ENCODE measurements at places on chromosomes 3 and 15. TPM values are rescaled to one million over a fixed set of nuclear protein-coding genes. Genes with fewer than 3 reads are reported as not detected.

DNA sequence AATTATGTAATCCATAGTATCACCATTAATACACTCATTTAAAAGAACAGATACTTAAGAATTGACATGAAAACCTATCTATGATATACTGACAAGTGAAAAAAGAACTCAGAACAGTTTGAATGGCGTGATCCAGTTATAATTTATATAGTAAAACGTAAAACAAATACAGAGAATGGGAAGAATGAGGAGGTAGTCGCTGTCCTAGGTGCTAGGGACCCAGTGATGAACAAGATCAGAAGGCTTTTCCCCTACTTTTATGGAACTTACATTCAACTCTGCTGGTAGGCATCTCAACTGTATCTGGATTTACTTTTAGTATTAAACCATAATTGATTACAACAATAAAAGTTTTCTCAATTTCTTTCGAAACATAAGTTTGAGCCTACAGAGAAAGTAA lies 31.8 kb downstream of the GSK3B start:
- H3K4me1 ChIP-seq, result no peaks in the 10 kb centered on the region
- no peaks in the 10 kb centered on the region for H3K36me3 ChIP-seq
- DNase-seq, result no peak
- H3K27me3 ChIP-seq, result no peaks in the 10 kb centered on the region
- no peak overlapping the region for H3K4me3 ChIP-seq
- H3K27ac ChIP-seq, result no peak overlapping the region

- DNase-seq, result no peak
- no peaks in the 10 kb centered on the region for H3K27me3 ChIP-seq
- no peaks in the 10 kb centered on the region for H3K4me1 ChIP-seq
- no peak overlapping the region for H3K4me3 ChIP-seq
- no peaks in the 10 kb centered on the region for H3K36me3 ChIP-seq
These were observed 45.9 kb downstream of the POLR2M start for GRCh38 chr15:57752436-57752835.

DNA sequence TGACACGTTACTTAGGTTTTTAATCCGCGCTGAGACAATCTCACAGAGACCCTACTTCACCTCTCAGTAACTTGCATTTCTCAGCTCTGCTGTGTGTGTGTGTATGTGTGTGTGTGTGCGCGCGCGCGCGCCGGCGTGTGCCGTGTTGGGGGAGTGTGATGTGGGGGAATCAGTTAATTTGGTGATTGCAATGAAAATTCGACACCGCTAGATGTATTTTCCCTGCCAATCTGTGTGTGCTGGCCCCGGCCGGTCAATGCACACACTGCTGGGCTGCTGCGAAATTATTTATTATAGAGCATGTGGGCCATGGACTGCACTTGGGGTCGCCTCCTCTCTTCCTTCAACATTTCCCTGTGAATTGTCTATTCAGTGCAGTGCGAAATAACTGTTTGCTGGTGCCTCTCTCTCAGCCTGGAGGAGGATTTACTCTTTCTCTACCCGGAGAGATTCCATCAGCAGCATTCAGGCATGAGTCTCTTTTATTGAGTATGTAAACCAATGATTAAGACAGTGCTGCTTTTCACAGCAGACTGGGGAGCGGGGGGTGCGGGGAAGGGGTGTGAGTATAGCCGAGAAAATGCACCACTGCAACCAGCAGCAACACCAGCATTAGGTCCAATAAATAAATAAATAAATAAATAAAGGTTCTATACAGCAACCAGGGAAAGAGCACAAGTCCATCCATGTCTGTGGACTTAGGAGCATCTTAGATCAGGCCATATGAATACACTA lies 2.9 kb downstream of the CADM2 start:
- no peaks in the 10 kb centered on the region for H3K36me3 ChIP-seq
- DNase-seq, result no peak
- no peak overlapping the region for H3K27ac ChIP-seq
- no peak overlapping the region for H3K4me3 ChIP-seq

- no peak overlapping the region for H3K4me3 ChIP-seq
- DNase-seq, result no peak
- H3K27me3 ChIP-seq, result no peaks in the 10 kb centered on the region
- H3K36me3 ChIP-seq, result no peaks in the 10 kb centered on the region
These were observed 25.6 kb downstream of the APBA2 start for GRCh38 chr15:28911310-28911931.

GRCh38 chr3:132394320-132394719 lies 23.0 kb upstream of the DNAJC13 start:
- H3K4me1 ChIP-seq, result no peaks in the 10 kb centered on the region
- H3K36me3 ChIP-seq, result no peaks in the 10 kb centered on the region
- no peak overlapping the region for H3K4me3 ChIP-seq
- no peaks in the 10 kb centered on the region for H3K27me3 ChIP-seq

The MED12L gene
- total RNA-seq, result 21.5 TPM

- peak; percentile 63 for DNase-seq
- peak overlapping the region; percentile 90 for H3K27ac ChIP-seq
- no peak overlapping the region for H3K4me3 ChIP-seq
These were observed 38.5 kb upstream of the LIPC start for GRCh38 chr15:58393241-58393662.

- H3K36me3 ChIP-seq, result peaks cover 5% of the 10 kb centered on the region
- no peak overlapping the region for H3K4me3 ChIP-seq
- no peak for DNase-seq
These were observed 7.3 kb upstream of the GHRL start for GRCh38 chr3:10300087-10300486.

- no peaks in the 10 kb centered on the region for H3K27me3 ChIP-seq
- H3K36me3 ChIP-seq, result no peaks in the 10 kb centered on the region
- DNase-seq, result no peak
These were observed 166.4 kb upstream of the TLE3 start for GRCh38 chr15:70264014-70264582.

DNA sequence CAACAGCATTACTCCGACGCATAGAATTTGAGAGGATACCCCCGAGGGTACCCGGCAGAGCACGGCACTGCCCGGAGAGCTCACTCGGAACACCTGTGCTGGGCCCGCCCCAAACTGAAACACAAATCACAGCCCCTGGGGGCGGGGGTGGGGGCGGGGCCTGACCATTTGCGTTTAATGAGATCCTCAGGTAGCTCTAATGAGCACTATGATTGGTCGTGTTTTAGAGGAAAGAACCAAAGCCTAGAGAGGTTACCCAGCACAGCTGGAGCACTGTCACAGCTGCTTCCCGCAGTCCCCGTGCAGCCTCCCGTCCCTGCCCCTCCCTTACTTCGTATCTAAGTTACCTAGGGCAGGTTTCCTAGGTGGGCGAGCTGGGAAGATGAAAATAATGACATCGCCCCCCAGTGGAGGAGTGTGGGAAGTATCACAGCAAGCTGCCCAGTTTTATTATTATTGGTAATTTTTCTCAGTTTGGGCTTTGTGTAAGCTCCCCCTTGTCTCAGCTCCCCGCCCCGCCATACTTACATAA lies 187.1 kb downstream of the PDE8A start:
- H3K4me3 ChIP-seq, result peak overlapping the region; percentile 20
- H3K27me3 ChIP-seq, result no peaks in the 10 kb centered on the region
- no peak overlapping the region for H3K27ac ChIP-seq
- DNase-seq, result peak; percentile 39
- H3K36me3 ChIP-seq, result no peaks in the 10 kb centered on the region
- 0 out of 2 replicates have a peak, but pooled peaks cover 4% of the 10 kb centered on the region for H3K4me1 ChIP-seq

DNA sequence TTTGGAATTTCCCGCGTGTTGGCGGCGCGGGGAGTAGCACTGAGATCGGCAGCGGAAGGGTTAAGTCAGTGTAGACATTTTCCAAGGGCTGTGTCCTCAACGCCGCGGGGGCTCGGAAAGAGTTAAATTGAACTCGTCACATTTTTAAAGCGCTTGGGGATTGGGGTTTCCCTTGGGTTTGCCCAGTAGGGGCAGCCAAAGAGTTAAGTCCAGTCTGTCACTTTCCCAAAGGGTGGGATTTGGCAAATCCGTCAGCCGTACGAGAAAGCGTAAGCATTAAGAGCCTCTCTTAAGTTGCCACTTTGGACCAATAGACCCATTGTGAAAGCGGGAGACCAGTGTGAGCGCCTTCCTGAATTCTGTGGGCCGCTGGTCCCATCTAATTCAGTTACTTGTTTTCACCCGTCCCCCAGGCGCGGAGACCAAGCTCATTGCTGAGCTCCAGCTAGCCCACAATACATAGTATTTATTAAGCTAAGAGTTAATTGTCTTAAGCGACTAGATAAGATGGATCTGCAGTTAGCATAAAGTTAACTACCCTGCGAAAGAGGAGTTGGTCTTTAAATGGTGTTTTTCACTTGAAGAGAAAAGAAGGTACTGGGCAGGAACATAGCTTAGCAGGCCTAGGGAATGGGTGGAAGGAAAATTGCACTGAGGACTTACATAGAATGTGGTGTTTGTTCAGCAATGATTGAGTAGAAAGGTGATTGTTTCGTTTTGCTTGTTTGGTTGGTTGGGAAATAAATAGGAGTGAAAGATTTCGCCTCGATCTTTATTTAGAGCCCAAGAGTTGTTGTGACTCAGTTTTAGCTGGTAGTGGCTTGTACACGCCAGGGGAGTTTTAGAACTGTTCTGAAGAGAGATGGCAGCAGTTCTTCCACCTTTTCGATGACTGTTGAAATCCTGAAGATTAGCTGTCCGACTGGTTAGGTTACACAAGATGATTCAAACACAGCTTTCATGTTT lies 932 bp downstream of the ARL8B start:
- peak; percentile 50 for DNase-seq

- H3K27ac ChIP-seq, result peak overlapping the region; percentile 77
- peak overlapping the region; percentile 15 for H3K4me3 ChIP-seq
- H3K27me3 ChIP-seq, result no peaks in the 10 kb centered on the region
- 0 out of 2 replicates have a peak, but pooled peaks cover 5% of the 10 kb centered on the region for H3K36me3 ChIP-seq
- peak; percentile 87 for DNase-seq
- peaks cover 85% of the 10 kb centered on the region for H3K4me1 ChIP-seq
These were observed 5.5 kb downstream of the BMF start for GRCh38 chr15:40102897-40103858.

GRCh38 chr3:76820481-76820880 lies 219.4 kb upstream of the ROBO2 start:
- H3K27ac ChIP-seq, result no peak overlapping the region
- H3K4me3 ChIP-seq, result no peak overlapping the region
- no peaks in the 10 kb centered on the region for H3K36me3 ChIP-seq

DNA sequence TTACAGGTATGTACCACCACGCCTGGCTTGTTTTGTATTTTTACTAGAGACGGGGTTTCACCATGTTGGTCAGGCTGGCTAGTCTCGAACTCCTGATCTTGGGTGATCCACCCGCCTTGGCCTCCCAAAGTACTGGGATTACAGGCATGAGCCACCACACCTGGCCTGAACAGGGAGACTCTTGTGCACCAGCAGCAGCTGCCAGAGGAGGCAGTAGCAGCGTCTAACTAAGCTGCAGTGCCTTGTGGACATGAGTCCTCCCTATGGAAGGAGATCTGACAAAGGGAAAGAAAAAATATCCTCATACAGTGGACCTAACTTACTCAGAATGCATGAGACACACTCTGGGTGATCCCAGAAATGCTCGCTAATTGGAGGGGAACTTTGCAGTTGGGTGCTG lies 36.8 kb upstream of the NEO1 start:
- H3K4me1 ChIP-seq, result no peaks in the 10 kb centered on the region
- DNase-seq, result no peak
- no peaks in the 10 kb centered on the region for H3K27me3 ChIP-seq
- H3K36me3 ChIP-seq, result no peaks in the 10 kb centered on the region

DNA sequence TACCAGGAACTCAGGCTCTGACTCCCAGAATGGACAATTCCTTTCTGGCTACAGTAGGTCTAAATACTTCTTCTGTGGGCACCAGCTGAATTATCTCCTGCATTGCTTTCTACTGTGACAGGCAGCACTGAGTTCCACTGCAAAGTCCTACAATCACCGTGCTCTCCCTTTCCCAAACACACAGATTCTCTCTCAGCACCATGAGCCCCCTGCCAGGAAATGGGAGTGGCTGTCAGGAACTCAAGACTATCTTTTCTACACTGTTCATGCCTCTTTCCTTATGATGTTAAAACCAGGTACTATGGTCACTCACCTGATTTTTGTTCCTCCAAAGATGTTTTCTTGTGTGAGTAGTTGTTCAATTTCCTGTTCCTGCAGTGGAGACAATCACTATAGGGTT lies 383.4 kb downstream of the EPHA6 start:
- no peaks in the 10 kb centered on the region for H3K36me3 ChIP-seq
- H3K27me3 ChIP-seq, result no peaks in the 10 kb centered on the region
- no peaks in the 10 kb centered on the region for H3K4me1 ChIP-seq
- H3K4me3 ChIP-seq, result no peak overlapping the region
- no peak overlapping the region for H3K27ac ChIP-seq
- DNase-seq, result no peak

The EXOSC7 gene
- total RNA-seq, result 73.8 TPM

DNA sequence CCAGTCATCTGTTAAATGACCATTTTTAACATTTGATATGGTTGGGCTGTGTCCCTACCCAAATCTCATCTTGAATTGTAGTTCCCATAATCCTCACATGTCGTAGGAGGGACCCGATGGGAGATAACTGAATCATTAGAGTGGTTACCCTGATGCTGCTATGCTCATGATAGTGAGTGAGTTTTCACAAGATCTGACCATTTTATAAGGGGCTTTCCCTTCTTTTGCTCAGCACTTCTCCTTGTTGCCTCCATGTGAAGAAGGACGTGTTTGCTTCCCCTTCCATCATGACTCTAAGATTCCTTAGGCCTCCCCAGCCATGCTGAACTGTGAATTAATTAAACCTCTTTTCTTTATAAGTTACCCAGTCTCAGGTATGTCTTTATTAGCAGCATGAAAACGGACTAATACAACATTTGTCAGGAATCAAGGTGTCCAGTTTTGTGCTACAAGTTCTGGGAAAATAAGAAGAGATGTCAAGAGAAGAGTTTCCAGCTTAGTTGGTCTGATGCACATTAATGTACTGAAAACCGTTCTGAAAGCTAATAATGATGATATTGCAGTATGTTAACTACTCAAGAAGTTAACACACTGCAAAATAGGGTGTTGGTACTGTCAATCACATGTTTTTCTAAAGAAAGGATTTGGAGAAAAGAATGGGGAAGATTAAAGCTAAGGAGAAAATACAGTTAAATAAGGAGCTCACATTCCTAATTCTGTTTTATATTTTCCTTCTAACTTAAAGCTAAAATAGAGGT lies 67.9 kb downstream of the ATP8B4 start:
- H3K36me3 ChIP-seq, result no peaks in the 10 kb centered on the region
- no peak for DNase-seq
- no peak overlapping the region for H3K4me3 ChIP-seq
- H3K27ac ChIP-seq, result no peak overlapping the region
- H3K27me3 ChIP-seq, result no peaks in the 10 kb centered on the region
- no peaks in the 10 kb centered on the region for H3K4me1 ChIP-seq

The EBLN2 gene
- total RNA-seq, result 6.9 TPM

- peak; percentile 50 for DNase-seq
- no peak overlapping the region for H3K27ac ChIP-seq
- no peaks in the 10 kb centered on the region for H3K36me3 ChIP-seq
- H3K27me3 ChIP-seq, result no peaks in the 10 kb centered on the region
These were observed 54.1 kb downstream of the LEO1 start for GRCh38 chr15:51917493-51917892.

The PP2D1 gene
- not detected for total RNA-seq

The SERPINI1 gene
- total RNA-seq, result 4.4 TPM

The CLRN1 gene
- not detected for total RNA-seq

DNA sequence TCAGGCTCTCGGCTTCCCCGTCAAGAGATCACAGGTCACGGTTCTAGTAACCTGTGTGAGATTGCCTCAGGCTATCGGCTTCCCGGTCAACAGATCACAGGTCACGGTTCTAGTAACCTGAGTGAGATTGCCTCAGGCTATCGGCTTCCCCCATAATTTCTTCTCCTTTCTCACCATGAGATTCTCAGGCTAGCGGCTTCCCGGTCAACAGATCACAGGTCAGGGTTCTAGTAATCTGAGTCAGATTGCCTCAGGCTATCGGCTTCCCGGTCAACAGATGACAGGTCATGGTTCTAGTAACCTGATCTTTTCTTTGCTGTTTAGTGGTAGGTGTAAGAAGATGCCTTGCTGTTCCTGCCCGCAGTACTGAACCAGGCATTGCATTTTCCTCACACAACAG lies 418.2 kb upstream of the ZNF717 start:
- H3K27ac ChIP-seq, result no peak overlapping the region
- no peaks in the 10 kb centered on the region for H3K27me3 ChIP-seq
- DNase-seq, result no peak
- no peaks in the 10 kb centered on the region for H3K36me3 ChIP-seq
- no peaks in the 10 kb centered on the region for H3K4me1 ChIP-seq
